ENCODE measurements at places on chromosomes 12 and 14.

GRCh38 chr12:6336889-6337853, 4.7 kb downstream of the TNFRSF1A start:
- peak; percentile 85 for DNase-seq

- peak; percentile 73 for DNase-seq
Observed at GRCh38 chr12:49636979-49637755, 13.8 kb downstream of the PRPF40B start.

DNA sequence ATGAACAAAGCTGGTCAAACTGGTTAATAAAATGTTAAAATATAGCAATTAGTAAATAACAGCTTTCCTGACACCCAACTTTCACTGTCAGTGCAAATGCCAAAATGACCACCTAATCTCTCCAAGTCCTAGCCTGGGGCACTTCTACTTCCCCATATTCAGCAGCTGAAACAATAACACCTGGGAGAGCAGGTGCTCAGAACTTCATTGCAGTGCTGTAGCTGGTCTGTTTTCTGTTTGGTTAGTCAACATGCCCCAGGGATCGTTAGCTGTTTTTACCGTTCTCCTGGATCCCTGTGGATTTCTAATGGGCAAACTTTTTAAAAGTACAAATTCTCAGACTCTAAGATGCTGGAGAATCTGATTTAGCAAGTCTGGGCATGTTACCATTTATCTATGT, 759.7 kb downstream of the GALC start:
- no peak for DNase-seq

DNA sequence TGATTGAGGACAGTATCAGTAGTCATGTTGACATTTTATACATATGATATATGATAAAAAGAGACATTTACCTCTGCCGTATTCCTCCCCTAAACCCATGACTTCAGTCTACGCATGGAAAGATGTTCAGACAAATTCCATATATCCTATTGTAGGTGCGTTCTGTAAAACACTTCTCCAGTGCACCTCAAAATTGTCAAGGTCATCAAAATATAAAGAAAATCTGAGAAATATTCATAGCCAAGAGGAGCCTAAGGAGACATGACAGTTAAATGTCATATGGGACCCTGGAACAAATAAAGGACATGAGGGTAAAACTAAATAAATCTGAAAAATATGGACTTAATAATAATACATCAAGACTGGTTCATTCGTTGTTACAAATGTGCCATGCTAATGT, 71.5 kb downstream of the CCER1 start:
- no peak for DNase-seq

- peak; percentile 45 for DNase-seq
Observed at GRCh38 chr14:74207943-74208342, 31.3 kb upstream of the VSX2 start.

DNA sequence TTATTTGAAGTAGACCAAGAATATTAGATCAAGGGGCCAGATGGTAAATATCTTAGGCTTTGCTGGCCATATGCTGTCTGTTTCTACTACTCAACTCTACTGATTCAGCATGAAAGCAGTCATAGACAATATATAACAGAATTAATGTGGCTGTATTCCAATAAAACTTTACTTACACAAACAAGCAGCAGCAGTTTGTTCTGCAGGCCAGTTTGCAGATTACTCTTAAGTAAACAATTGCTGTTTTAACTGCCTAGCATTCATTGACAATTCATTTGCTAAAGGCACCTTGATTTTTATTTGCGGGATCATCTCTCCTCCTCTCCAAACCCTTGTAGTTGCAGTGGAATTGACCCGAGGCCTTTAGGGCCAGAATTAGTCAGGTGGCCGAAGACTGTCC, 94.1 kb upstream of the GARIN6 start:
- no peak for DNase-seq

- no peak for DNase-seq
Observed at GRCh38 chr12:4763549-4763948, 43.3 kb downstream of the GALNT8 start.

DNA sequence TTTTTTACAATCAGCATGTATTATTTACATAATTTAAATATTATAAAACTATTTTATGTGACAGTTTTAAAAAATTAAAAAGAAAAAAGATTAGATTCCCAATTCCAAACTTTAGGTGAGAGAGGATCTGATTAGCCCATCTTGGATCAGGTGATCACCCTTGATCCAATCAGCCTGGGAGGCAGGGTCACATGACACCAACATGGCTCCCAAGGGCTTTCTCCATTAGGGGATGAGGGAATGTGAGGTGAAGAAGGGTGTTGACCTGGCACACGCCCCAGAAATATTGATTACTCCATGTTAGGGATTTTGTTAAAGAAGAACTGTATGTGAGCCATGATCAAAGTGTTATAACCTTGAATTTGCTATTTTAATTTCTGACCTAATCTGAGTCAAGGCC, 225.4 kb downstream of the RBM19 start:
- peak; percentile 28 for DNase-seq

DNA sequence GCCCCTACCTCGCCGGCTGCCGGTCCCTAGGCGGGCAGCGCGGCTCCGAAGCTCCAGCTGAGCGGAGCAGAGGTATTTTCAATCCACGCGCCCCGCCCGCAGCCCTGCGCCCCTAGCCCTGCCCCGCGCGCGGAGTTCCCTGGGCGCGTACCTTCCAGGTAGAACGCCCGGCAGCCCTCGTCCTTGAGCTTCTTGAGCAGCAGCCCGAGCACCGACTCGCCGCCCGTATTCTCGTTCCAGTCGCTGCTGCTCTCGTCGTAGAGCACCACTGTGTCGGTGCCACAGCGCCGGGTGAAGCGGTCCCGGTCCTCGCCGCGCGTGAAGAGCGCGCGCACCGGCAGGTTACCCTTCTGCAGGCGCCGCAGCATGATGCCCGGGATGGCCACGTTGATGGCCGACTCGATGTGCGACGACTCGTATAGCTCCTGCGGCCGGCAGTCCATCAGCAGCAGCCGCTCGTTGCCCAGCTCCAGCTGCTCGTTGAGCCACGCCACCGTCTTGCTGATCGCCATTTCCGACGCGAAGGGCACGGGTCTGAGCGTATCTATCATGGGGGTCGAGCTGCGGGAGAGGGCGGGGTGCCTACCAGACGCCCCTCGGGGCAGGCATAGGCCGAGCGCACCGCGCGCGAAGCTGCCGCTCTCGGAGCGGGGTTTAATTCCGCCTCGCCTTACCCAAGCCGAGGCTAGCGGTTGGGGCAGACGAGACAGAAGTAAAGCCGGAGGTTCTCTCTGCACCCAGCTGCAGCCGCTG, 636 bp downstream of the DUSP6 start:
- peak; percentile 43 for DNase-seq

DNA sequence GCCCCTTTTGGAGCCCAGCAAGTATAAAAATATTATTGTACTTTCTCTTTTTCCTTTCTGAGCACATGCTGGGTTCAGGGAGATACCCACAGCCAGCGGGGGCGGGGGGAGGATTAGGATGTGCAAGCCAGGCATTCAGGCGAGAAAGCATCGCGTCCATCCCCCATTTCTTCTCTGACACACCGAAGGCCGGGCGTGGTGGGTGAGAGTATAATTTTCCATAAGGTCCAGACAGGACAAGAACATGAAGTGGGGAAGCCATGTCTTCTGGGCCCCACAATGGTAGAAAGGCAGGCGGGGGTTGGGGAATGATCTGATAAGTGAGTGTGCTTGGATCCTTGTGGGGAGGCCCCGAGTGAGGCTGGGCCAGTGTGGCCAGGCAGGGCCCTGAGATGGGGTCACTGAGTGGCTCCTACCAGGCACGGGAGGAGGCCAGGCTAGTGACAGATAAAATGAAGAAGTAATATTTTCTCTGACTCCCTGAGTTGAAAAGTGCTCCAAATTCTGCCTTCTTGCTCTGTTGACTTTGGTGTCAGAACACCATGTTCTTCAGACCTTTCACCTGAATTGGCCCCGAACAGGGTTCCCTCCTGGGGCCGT, 10.7 kb upstream of the LRTM2 start:
- peak; percentile 19 for DNase-seq

DNA sequence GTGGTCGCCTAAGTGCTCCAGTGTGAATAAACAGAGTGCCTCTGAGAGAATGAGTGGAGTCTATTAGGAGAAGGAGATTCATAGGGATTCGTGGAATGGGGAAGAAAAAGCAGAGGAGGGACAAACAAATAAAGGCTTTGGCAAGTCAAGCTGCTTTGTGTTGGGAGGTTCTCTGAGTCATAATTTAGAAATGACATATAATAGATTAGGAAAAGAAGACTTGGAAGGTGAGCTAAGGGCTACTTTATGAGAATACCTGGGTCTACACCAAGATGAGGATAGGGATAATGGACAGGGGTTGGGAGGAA, 6.4 kb upstream of the NTN4 start:
- no peak for DNase-seq

GRCh38 chr12:75447691-75448393, 32.7 kb upstream of the GLIPR1 start:
- no peak for DNase-seq

DNA sequence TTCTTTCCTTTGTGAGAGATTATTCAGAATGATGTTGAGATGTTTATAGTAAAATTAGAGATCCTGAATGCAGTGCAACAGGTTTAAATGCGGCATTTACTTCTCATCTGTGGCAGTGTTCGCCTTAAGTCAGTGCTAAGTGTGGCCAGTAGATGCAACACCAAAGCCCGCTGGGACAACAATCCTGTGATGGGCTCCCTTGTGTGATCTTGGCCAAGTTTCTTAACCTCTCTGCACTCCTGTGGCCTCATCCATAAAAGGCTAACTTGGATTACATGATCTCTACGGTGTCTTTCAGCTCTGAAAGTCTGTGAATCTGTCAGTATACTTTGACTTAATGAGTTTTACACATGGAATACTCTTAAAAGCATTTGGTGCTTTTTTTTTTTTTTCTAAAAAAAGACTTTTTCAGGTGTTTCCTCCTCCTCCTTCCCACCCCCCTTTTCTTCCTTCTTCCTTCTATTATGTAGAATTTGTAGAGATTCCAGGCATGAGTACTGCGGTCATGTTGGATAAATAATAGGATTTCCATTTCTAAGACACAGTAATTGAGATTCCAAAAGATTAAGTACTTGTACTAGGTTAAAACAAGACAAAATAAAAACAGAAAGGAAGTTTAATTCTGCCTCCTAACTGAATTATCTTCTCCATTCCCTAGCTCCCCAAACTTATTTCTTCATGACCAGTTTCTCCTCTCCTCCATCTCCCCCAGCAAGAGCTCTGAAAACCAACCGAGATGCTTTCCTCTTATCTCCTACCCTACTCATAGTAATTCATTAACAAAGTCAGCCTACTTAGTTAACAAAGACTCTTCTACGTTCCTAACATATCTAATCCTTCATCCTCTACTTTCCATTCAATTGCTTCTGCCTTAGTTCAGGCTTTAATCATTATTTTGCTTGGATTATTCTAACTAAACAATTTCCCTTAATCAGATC, 42.2 kb upstream of the NAV3 start:
- DNase-seq, result no peak

GRCh38 chr14:89533766-89534165, 116.7 kb upstream of the FOXN3 start:
- DNase-seq, result no peak

GRCh38 chr12:131564845-131565244, 146.0 kb upstream of the SFSWAP start:
- DNase-seq, result no peak

- peak; percentile 83 for DNase-seq
Observed at GRCh38 chr12:28192125-28192524, 1.9 kb downstream of the CCDC91 start.

DNA sequence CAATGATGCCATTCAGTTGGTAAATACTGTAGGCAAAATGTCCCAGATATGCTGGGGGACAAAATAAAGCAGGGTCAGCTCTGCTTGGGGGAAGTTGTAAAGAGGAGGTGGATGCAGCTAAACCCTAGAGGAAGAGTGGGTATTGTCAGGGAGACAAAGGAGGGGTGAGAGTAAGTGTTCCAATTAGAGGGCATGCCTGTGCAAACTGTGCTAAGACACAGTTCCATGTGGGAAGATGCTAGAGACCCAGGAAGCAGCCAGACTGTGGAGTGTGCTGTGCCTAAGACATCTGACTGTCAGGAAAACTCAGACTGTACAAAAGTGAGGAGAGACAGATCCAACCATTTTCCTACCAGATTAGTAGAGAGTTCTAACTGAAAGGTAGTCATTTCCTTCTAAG, 474.3 kb downstream of the ATP23 start:
- no peak for DNase-seq

DNA sequence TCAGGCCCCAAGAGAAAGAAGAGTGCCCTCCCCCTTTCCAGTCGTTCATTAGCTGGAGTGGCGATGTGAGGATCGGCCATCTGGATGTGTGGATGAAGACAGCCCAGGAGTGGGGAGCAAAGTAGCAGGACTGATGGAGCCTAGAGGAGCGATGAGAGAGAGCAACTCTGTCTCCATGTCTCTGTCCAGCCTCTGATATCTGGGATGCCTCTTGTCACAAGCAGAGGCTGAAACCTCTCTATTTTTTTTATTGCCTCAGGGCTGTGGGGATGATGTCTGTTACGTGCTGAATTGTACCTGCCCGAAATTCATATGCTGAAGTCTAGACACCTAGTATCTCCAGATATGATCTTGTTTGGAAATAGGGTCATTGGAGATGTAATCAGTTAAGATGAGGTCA, 2.7 kb downstream of the SERPINA11 start:
- DNase-seq, result no peak

GRCh38 chr12:1810201-1810930, 10.0 kb upstream of the LRTM2 start:
- DNase-seq, result no peak

GRCh38 chr12:115451780-115452736, 768.1 kb upstream of the TBX3 start:
- DNase-seq, result peak; percentile 70

- no peak for DNase-seq
Observed at GRCh38 chr12:12898911-12899511, 7.6 kb downstream of the GPRC5A start.

- DNase-seq, result no peak
Observed at GRCh38 chr14:79764323-79764722, 447.0 kb downstream of the DIO2 start.

- DNase-seq, result no peak
Observed at GRCh38 chr14:79638672-79639266, 572.5 kb downstream of the DIO2 start.

DNA sequence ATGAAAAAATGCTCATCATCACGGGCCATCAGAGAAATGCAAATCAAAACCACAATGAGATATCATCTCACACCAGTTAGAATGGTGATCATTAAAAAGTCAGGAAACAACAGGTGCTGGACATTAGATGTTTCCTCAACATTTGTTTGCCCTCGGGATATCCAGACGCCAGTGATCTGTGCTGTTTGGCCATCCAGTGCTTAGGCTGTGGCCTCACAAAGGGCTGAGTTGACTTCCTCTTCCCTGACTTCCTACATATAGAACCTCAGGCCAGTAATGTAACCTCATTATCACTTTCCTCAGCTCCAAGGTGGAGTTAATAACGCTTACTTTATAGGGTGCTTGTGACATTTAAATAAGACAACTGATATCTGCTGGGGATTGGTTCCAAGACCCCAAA, 51.8 kb downstream of the SLC15A5 start:
- no peak for DNase-seq

Measured in OCI-M1 (cell line).